Hematopoietic multipotent progenitor cell treated with erythropoietin and hydrocortisone succinate and interleukin-3 and kit ligand, for 15 days (in vitro differentiated cells): ENCODE measurements at places on chromosomes 13 and 19.
A peak's percentile ranks its signal among the peaks of the same experiment; 100 is the strongest.

GRCh38 chr13:20815464-20815863 lies 41.7 kb upstream of the EEF1AKMT1 start:
- no peak for DNase-seq

- no peak for DNase-seq
These were observed 5.9 kb downstream of the RAB8A start for GRCh38 chr19:16117594-16118033.

DNA sequence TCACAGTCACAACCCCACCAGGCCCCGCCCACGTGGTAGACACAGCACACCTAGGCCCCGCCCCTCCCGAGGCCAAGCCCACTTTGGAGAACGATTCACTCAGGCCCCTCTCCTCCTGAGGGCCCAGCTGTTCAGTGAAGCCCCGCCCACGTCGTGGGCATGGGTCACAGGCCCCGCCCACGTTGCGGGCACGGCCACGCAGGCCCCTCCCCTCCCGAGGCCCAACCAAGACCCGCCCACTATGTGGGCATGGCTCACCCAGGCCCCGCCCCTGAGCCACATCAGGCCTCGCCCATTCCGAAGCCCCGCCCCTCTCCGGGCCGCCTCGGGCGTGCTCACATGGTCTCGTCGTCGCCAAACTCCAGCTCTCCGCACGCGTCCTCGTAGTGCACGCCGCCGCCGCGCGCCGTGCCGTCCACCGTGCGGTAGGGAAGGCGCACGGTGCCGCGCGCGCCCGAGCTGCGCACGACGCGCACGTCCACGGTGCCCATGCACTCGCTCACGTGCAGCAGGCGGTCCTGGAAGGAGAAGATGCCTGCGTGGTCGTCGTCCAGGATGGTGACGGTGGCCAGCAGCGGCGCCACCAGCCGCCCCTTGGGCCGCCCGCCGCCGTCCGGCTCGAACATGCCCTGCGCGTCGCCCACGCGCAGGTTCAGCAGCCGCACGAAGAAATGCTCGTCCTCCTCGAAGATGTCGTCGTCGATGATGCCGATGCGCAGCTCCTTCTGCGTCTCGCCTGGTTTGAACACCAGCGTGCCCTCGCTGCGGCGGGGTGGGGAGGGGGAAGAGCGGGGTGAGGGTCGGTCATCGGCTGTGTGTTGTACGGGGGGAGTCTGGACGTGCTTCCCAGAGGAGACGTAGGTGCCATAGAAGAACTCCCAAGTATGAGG lies 24.0 kb downstream of the SLC8A2 start:
- peak; percentile 79 for DNase-seq

GRCh38 chr13:90105849-90106496 lies 1241.5 kb upstream of the MIR17HG start:
- no peak for DNase-seq

GRCh38 chr13:40063703-40064102 lies 408.2 kb downstream of the COG6 start:
- no peak for DNase-seq

DNA sequence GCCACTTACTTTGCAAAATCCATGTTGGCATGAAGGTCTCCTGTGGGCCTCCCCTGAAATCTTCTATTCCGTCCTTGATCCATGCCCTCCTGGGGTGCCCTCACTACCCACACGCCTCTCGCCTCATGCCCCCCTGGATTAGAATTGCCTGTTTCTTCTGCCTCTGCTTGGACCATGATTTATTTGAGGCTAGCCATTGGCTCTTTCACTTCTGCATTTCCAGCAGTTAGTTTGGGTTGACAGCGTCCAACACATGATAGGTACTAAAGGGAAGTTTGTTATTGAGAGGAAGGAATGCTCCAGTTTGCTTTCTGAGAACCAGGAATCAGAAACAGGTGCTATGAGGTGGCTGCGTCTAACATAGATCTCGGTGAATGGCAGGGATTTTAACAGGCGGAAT lies 30.5 kb upstream of the TPTE2 start:
- DNase-seq, result no peak

DNA sequence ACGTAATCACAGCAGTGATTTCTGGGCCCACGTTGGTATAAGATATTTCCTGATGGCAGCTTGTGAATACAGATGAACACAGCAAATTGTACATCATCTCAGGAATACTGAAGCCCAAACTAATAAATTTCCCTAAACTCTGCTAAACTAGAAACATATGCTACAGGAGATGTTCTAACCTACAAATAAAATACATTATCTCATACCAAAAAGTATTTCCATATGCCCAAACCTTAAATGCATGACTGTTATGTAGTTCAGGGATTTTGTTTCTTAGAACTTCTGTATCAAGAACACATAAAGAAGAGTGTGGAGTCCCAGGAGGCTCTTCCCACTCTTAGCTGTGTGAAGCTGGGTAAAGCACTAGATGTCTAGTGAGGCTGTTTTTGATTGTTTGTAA lies 138.4 kb downstream of the RFC3 start:
- DNase-seq, result no peak

GRCh38 chr13:52454459-52454819 lies 839 bp upstream of the CKAP2 start:
- peak; percentile 42 for DNase-seq

DNA sequence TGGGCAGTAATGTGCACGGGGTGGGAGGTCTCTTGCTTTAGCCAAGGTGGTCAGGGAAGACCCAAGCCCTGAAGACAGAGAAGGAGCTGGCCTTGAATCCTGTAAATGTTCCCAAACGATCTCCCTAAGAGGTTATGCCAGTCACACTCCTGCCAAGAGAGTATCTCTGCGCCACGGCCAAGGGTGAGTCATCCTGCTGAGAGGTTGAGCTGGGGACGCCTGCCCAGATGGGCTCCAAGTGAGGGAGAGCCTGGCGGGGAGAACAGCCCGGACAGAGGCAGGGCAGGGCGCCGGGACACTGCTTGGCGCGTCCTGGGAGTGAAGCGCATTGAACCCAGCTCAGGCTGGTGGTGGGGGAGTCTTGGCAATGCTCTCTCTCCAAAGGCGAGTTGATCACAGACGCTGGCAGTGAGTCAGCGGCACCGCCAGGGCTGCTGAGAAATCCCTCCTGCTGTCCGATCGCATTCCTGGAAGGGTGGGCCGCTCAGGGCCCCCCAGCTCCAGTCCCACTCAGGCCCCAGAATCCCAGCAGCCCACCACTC lies 16.4 kb downstream of the SULT2B1 start:
- no peak for DNase-seq

GRCh38 chr19:37706052-37706605 lies 13.4 kb downstream of the ZNF607 start:
- no peak for DNase-seq

DNA sequence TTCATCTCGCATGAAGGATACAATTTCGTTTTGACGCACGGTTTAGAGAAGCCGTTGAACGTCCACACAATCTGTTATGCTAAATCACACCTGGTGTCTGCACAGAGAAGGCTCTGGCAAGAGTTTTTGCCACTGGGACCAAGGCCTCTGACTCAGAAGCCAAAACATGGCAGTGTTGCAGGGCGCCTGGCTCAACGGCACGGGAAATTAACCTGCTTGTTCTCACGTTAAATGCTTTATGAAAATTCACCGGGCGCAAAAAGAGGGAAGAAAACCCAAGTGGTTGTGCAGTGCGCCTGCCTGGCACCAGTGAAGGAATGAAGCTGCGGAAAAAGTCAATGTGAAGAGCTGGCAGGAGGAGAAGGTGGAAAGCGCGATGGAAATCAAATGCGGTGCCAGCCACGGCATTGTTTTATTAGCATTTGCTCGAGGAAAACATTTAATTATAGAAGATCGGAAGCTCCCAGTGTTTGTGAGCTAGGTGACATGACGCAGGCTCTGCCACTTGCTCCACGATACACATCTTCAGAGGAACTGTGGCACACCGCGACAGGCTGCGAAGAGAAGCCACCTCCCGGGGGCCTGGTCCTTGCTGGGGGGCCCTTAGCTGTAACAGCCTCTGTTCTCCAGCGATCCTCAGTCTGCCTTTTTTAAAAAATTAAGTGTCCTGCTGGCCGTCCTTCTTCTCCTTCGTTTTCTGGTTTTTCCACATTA lies 126.2 kb downstream of the ZIC5 start:
- DNase-seq, result no peak
